Stimulated activated CD8-positive, alpha-beta memory T cell treated with anti-CD3 and anti-CD28 coated beads, Interleukin-12 subunit alpha, Interleukin-12 subunit beta, amount 100 ng/mL, for 1 hour (primary cell): ENCODE measurements at places on chromosomes 6 and 20.

GRCh38 chr20:59014680-59015389 is 4.4 kb upstream of the TUBB1 start:
- no peak for DNase-seq

DNA sequence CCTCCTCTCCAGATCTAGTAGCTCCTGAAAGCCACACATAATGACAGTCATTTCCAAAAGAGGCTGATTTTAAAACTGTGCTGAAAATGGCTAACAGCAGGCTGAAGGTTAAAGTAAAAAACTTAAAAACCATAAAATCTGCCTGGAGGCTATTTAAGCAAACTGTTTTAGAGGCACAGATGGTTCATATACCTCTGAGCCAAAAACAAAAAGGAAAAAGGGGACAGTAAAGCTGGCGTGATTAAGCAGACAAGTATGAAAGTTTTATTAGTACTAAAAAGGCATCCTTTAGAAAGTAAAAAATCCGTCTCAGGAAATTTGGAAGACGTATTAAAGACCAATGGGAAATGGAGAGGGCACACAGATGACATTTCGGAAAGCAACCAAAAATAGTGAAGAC is 55.8 kb downstream of the SOBP start:
- DNase-seq: no peak

DNA sequence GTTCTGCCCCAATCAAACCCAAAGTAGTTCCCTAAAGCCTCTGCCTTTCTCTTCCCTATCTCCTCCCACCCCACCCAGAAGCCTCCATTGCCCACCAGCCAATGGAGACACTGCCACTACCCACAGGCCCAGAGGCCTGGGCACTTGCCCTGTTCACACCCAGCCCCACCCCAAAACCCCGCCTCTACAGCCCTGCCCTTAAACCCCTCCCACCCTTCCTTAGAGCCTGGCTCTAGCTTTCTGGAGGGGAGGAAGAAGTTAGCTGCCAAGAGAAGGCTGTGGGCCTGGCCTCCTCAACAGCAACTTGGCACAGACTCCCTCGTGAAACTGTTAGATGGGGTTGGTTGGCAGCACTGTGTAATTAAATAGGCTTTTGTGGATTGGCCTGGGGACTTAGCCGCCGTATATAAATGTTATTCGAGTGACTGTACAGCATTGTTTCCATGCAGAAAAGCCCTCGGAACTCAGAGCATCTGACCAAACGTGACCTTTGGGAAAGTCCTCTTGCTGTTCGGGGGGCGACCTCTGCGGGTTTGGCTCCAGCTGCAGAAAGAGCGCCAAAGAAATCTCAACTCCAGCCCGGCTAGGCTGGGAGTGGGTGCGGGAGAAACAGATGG is 31.4 kb downstream of the COL11A2 start:
- DNase-seq: no peak

GRCh38 chr6:84731901-84732300 is 32.5 kb downstream of the TBX18 start:
- DNase-seq: no peak

DNA sequence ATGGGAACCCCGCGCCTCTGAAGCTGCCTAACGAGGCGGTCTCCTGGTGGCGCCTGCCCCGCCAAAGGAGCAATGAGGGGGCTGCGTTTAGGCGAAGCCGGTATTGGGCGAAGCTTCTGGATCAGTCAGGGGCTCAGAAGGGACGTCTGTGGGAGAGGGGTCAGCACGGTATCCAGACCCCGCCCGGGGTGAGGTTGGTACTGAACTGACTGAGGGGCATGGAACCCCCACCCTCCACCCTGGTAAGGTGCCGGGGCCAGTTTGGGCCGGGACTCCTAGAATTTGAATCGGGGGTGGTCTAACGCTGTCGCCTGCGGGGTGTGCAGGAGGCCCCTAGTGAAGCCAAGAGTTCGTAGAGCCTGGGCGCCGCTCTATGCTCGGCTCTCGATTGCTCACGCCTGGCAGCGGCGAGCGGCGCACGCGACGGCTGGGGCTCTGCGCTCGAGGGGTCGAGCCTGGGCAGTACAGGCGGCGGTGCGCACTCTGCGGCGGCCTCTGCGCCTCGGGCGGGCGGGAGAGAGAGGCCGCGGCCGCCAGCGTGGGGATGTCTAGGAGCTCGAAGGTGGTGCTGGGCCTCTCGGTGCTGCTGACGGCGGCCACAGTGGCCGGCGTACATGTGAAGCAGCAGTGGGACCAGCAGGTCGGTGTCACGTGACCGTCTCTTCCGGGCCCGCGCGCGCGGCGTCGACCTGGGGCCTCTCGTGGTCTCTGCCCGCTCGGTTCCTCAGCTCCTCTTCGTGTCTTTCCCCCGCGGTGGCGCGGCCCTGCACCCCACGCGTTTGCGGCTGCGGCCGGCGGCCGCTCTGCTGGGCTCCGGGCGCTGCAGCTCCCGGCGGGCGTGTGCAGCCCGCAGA is at the start of the genes KAT14 and PET117:
Gene KAT14, plus strand, starts transcription at position 452 of the 854 bp plus-strand sequence. CDS start 4,798 bp downstream, outside the sequence.
Gene PET117, plus strand, starts transcription at position 452 of the 854 bp plus-strand sequence. Its CDS starts 93 bp downstream, at position 545.
- DNase-seq: peak; percentile 80

GRCh38 chr20:10580700-10581099 is 93.1 kb downstream of the JAG1 start:
- no peak for DNase-seq

GRCh38 chr6:27874016-27874415 is 38.2 kb downstream of the OR2B2 start:
- DNase-seq: no peak

- DNase-seq: no peak
Observed at GRCh38 chr6:21587961-21588480, 5.5 kb upstream of the SOX4 start.

DNA sequence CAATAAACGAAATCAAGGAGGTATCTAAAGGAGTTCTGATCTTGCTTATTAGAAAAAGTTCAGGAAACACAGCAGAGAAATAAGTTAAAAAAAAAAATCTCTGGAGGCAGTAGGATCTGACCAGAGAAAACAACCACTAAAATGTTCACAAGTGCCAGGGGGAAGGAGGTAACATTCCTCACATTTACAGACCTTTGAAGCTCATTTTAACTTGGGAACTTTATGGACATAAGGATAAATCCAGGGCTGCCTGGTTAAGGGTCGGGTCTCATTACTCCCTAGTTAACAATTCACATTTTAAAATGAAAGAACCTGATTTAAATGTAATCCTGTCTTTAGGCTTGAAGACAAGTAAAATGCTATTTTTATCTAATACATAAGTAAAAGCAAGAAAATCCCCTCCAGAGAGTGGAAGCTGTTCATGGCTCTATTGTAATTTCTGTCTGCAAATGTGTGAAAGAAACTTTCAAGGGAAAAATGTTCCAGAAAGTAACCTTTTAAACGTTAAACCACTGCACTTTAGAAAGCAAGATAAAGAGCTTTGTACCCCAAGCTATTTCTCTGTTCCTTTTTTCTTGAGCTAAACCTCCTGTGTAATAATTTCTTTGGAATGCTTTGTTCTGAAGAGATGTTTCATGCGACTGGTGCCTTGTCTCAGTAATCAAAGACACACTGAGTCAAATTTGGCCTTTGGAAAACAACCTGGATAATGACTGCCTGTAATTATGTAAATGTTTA is 38.2 kb downstream of the MYLIP start:
- no peak for DNase-seq

DNA sequence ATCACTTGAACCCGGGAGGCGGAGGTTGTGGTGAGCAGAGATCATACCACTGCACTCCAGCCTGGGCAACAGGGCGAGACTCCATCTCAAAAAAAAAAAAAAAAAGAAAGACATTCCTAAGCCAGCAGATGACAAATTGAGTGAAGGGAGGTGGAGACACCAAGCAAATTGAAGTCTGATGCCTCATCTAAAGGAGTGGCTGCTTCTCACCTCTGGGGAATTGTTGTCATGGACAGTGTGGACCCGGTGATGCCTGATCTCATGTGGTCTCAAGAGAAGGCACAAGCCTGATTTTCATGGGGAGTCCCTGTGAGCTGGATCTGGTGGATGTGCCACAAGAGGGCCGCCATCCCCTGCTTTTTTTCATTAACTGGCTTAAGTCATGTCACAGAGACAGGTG is 272.0 kb downstream of the ZNF217 start:
- no peak for DNase-seq

DNA sequence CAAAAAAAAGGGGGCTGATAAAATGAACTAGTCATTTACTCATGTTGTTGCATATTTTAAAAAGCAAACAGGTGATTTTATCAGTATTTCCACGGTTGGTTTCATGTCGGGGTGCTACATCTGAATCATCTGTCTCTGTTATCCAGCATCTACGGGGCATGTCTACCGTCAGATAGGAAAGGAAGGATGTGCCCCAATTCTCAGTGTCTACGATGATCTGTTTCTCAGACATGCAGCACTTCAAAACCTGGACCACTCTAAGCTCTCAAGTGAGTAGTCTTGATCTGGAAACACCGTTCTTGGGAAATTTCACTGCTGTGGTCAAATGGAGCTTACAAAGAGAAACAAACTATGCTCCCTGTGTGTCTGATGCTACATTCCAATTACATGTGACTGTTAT is 240.3 kb upstream of the TAB2 start:
- DNase-seq: no peak

- peak; percentile 21 for DNase-seq
Observed at GRCh38 chr6:156779206-156780094, 2.3 kb downstream of the ARID1B start.

DNA sequence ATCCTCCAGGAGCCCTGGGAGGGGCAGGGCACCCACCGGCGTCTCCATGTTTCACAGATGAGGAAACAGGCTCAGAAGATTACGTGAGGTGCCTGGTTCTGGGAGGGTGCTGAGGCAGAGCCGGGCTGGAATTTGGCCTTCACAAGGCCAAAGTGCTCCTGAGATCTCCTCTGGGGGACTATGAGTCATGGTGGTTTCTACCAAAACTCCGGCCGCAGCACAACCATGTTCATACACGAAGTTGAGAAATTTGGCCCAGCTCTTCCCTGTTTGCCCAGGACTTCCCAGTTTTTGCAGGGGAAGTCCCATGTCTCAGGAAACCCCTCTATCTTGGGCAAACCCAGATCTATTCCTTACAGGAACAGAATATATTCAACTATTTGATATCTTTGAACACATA is 172.9 kb upstream of the CDYL start:
- DNase-seq: no peak

GRCh38 chr6:4903751-4904370 is 100.0 kb downstream of the RPP40 start:
- no peak for DNase-seq

DNA sequence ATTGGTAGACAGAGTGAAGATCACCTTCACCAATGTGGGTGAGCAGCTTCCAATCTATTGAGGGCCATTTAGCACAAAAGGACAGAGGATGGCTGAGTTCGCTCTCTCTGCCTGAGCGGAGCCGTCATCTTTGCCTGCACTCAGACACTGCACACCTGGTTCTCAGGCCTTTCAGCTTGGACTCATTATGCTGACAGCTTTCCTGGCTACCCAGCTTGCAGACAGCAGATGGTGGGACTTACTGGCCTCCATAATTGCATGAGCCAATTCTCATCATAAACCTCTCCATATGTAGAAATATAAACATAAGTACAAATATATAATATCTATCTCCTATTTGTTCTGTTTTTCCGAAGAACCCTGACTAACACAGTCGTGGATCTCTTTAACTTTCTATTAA is 13.7 kb downstream of the TBXT start:
- no peak for DNase-seq

GRCh38 chr20:44151621-44152416 is 35.2 kb downstream of the JPH2 start:
- DNase-seq: no peak

GRCh38 chr6:11397622-11398450 is 139.7 kb upstream of the TMEM170B start:
- no peak for DNase-seq

DNA sequence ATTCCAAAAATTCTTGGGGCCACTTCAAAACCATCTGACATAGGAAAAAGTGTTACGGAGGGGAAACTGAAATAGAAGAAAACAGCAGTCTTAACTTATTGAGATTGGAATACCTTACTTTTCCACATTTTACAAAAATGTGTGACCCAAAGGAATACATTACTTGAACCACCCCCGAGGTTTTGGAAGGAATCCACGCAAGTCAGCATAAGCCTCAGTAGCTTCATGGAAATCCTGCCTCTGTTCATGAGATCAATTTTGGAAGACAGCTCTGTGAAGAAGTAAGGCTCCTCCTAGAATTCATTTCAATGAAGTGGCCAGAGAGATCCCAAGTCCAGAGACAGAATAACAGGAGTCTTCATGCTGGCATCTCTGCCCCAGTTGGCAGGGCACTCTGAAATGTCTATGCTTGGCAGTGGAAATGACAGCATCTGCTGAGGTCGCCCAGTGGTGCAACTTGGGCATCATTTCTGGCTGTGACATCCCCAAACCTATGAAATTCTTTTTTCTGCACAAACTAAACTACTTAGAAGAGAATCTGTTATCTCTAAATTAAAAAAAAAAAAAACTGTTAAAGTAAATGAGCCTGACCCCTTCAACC is 132.5 kb downstream of the EPM2A start:
- no peak for DNase-seq

- no peak for DNase-seq
Observed at GRCh38 chr20:40502576-40502975, 186.5 kb downstream of the MAFB start.

- no peak for DNase-seq
Observed at GRCh38 chr6:90319044-90319443, 22.4 kb upstream of the BACH2 start.

DNA sequence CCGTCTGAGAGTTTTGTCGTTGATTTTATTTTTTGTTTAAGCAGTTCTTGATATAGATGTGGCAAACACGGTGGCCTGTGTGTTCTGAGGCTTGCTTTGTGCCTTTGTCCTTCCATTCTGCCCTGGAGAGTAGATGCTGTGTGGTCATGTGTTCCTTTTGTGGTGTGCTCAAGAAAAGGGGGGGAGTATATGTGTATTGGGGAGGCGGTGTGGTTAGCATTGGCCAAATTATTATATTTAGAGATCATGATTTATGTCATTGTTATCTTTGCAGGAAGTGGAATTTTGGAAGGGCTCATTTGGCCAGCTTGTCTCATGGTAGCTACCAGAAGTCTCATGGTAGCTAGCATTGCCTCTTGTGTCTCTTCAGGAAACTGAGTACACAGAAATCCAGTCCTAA is 16.4 kb downstream of the RREB1 start:
- no peak for DNase-seq

DNA sequence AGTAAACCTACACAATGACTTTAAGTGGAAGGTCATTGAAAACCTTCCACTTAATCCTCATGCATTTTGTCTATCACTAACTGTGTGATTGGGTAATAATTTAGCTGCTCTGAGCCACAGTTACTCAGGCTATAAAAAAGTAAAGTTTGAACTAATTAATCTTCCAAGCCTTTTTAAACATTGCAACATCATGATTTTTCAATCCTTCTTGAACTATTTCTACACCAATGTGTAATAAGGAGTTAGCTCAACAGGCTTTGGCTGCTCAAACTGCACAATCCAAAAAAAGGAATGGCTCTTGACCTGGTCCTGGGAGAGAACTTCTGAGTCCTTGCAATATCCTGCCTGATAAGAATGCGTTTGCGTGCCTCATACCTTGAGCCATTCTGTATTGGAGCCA is 34.8 kb upstream of the FILIP1 start:
- DNase-seq: no peak

GRCh38 chr6:77650098-77650663 is 2.7 kb upstream of the MEI4 start:
- DNase-seq: no peak
